ENCODE measurements at places on chromosomes 5 and 9.

GRCh38 chr9:79701651-79702050 is 129.9 kb downstream of the TLE4 start:
- peaks cover 10% of the 10 kb centered on the region for H3K4me1 ChIP-seq
- H3K27ac ChIP-seq: peak overlapping the region; percentile 38
- no peaks in the 10 kb centered on the region for H3K27me3 ChIP-seq
- no peak overlapping the region for H3K4me3 ChIP-seq
- peaks cover 15% of the 10 kb centered on the region for H3K36me3 ChIP-seq
- DNase-seq: peak; percentile 88

DNA sequence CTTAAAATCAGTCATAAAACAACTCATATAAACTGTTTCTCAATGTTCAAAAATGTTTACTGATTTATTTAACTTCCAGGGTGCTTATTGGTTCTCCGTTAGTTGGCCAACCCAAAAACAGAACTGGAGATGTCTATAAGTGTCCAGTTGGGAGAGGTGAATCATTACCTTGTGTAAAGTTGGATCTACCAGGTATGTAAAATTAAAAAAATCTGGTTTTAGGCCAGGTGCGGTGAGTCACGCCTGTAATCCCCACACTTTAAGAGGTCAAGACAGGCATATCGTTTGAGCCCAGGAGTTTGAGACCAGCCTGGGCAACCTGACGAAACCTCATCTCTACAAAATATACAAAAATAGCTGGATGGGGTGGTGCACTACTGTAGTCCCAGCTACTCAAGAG is 73.7 kb downstream of the ITGA1 start:
- H3K36me3 ChIP-seq: no peaks in the 10 kb centered on the region
- DNase-seq: no peak
- no peaks in the 10 kb centered on the region for H3K4me1 ChIP-seq
- H3K27ac ChIP-seq: no peak overlapping the region
- H3K4me3 ChIP-seq: no peak overlapping the region

- no peak for DNase-seq
- H3K36me3 ChIP-seq: no peaks in the 10 kb centered on the region
- H3K27ac ChIP-seq: no peak overlapping the region
These were observed 74.7 kb upstream of the PCAT7 start for GRCh38 chr9:94480205-94480604.

- H3K27me3 ChIP-seq: peaks cover 10% of the 10 kb centered on the region
- no peak overlapping the region for H3K27ac ChIP-seq
- H3K4me1 ChIP-seq: peaks cover 7% of the 10 kb centered on the region
- H3K4me3 ChIP-seq: no peak overlapping the region
- DNase-seq: no peak
- no peaks in the 10 kb centered on the region for H3K36me3 ChIP-seq
These were observed 29.0 kb downstream of the COL15A1 start for GRCh38 chr9:98972716-98973115.

GRCh38 chr5:172280929-172281328 is 2.6 kb downstream of the UBTD2 start:
- no peaks in the 10 kb centered on the region for H3K27me3 ChIP-seq
- no peak for DNase-seq
- H3K27ac ChIP-seq: no peak overlapping the region
- no peak overlapping the region for H3K4me3 ChIP-seq
- peaks cover 12% of the 10 kb centered on the region for H3K4me1 ChIP-seq

- H3K4me1 ChIP-seq: peaks cover 25% of the 10 kb centered on the region
- no peaks in the 10 kb centered on the region for H3K36me3 ChIP-seq
- H3K27me3 ChIP-seq: no peaks in the 10 kb centered on the region
- H3K27ac ChIP-seq: peak overlapping the region; percentile 8
- DNase-seq: no peak
- no peak overlapping the region for H3K4me3 ChIP-seq
These were observed 38.7 kb upstream of the SEMA4D start for GRCh38 chr9:89536600-89536999.

DNA sequence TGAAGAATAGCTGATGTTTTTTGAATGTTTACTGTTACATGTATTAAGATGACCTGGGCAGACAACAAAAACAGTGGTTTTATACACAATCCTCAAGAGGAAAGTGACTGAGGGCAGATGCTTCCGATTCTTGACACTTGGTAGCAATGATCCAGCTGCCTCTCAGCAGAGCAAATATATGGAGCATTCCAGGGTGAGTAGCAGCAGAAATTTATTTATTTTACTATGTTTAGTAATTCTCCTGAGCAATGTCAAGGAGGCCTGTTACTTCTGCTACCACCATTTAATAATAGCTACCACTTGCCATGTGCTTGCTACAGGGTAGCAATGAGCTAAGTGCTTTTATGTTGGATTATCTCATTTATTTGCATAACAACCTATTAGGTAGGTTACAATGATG is 69.1 kb upstream of the NR3C1 start:
- no peak overlapping the region for H3K4me3 ChIP-seq
- no peak overlapping the region for H3K27ac ChIP-seq
- no peaks in the 10 kb centered on the region for H3K4me1 ChIP-seq
- no peak for DNase-seq
- no peaks in the 10 kb centered on the region for H3K36me3 ChIP-seq

DNA sequence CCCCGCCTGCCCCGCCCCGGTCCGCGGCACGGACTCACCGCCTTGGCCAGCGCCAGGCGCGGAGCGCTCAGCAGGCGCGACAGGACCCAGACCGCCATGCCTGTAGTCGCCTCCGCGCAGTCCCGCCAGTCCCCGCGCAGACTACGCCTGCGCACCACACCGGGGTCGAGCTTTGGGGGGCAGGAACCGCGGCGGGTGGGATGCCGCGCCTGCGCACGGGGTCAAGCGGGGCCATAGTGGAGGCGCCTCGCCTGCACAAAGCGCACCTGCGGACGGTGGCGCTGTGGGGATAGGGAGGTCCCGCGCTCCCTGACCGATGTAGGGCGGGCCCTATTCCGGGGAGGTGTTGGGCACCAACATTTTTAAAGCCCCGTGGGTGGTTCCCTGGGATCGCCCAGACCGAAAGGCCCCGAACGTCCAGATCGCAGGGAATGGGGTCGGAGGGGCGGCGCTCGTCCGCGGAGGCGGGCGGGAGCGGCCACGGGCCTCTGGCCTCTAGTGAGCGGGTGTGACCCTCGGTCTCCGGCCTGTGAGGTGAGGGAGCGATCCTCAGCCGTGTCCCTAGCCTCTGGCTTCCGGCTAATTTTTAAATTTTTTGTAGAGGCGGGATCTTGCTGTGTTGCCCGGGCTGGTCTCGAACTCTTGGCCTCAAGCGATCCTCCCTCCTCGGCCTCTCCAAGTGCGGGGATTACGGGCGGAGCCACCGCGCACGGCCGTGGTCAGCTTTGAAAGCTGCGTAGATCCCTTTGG is 70.8 kb upstream of the LPCAT1 start:
- DNase-seq: peak; percentile 94
- H3K4me1 ChIP-seq: peaks cover 7% of the 10 kb centered on the region
- no peak overlapping the region for H3K27ac ChIP-seq
- peak overlapping the region; percentile 62 for H3K4me3 ChIP-seq
- H3K27me3 ChIP-seq: no peaks in the 10 kb centered on the region
